T-cell (primary cell): ENCODE measurements at places on chromosomes 3 and 15.

GRCh38 chr3:130699765-130700164, 46.9 kb downstream of the PIK3R4 start:
- no peak for DNase-seq

DNA sequence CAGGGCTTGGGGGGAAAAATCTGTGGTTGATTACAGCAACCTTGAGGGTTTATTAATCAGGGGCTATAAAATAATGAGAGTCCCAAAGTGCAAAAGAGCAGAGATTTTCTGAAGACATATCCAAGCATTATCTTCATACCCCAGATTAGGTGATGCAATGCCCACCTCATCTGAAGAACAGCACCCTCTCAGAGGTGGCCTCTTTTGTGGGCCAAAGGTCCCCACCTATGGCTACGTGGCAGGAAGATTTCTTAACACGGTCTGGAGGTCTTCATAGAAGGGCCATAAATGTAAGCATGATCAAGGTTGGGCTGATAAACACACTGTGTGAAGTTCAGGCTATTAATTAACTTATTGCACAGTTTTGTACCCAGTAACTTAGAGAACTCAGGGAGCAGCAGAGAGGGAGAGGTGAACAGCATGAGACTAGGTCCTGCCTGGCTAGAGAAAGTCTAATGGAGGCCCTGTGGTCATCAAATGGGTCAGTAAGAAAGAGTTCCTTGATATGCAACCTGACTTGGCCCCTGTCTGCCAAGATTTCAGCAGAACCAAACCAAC, 29.6 kb upstream of the RBP2 start:
- DNase-seq: no peak

- no peak for DNase-seq
Measured at GRCh38 chr15:69068157-69068556, 53.7 kb downstream of the NOX5 start.

DNA sequence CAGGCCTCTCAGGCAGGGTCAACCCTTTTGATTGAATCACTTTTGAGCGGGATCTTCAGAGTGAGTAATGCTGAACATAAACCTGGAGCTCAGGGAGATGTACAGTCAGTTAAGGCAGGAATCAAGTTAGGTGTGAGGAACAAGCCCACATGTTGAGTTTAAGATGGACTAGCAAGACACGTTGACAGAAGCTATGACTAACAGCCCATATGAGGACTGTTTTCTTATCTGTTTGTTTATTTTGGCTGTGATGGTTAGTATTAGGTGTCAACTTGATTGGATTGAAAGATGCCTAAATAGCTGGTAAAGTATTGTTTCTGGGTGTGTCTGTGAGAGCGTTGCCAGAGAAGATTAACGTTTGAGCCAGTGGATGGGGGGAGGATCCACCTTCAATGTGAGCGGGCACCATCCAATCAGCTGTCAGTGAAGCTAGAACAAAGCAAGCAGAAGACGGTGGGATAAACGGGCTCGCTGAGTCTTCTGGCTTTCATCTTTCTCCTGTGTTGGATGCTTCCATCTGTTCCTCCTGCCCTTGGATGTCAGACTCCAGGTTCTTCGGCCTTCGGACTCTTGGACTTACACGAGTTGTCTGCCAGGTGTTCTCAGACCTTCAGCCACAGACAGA, 232.3 kb upstream of the STAC start:
- no peak for DNase-seq

- no peak for DNase-seq
Measured at GRCh38 chr3:100880845-100881244, 112.4 kb downstream of the ABI3BP start.

- DNase-seq: no peak
Measured at GRCh38 chr15:27341780-27342343, 370.9 kb downstream of the GABRG3 start.
